ENCODE measurements at places on chromosomes 2 and 18.

- DNase-seq = no peak
Measured at GRCh38 chr2:171617981-171618380, 69.3 kb upstream of the DYNC1I2 start.

DNA sequence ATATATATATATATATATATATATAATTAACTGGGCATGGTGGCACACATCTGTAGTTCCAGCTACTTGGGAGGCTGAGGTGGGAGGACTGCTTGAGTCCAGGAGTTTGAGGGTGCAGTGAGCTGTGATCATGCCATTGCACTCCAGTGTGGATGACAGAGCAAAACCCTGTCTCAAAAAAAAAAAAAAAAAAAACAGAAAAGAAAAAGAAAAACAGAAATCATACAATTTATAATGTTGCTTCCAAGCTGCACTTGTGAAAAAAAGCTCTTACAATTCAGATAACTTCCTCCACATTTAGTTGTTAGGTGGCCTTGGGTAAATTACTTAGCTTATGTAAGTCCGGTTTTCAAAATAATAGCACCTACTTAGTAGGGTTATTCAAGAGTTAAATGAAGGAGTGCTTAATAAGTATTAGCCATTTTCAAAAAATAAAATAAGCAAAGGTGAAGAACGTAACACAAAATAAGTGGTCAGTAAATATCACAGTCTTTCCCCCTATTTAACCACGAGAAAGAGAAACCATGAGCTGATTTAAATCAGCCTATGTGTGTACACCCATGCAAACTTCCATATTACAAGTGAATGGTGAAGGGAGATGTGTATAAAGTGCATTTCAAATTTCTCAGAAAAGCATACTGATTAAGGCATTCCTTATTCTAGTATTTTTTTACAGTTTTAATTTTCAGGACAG lies 2.3 kb downstream of the WIPF1 start:
- no peak for DNase-seq

DNA sequence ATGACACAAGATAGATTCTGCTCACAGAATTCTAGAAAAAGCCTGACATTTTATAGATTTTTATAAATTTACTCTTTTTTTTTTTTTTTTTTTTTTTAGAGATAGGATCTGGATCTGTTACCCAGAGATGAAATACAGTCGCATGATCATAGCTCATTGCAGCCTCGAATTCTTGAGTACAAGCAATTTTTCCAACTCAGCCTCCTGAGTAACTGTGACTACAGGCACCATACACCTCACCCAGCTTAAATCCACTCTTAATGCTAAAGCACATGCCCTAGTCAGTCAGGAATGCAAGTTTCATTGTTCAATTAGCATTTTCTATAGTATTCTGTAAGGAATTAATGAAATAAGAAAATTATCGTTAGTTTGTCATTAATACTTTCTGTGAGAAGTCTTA lies 32.1 kb upstream of the WDR75 start:
- no peak for DNase-seq

DNA sequence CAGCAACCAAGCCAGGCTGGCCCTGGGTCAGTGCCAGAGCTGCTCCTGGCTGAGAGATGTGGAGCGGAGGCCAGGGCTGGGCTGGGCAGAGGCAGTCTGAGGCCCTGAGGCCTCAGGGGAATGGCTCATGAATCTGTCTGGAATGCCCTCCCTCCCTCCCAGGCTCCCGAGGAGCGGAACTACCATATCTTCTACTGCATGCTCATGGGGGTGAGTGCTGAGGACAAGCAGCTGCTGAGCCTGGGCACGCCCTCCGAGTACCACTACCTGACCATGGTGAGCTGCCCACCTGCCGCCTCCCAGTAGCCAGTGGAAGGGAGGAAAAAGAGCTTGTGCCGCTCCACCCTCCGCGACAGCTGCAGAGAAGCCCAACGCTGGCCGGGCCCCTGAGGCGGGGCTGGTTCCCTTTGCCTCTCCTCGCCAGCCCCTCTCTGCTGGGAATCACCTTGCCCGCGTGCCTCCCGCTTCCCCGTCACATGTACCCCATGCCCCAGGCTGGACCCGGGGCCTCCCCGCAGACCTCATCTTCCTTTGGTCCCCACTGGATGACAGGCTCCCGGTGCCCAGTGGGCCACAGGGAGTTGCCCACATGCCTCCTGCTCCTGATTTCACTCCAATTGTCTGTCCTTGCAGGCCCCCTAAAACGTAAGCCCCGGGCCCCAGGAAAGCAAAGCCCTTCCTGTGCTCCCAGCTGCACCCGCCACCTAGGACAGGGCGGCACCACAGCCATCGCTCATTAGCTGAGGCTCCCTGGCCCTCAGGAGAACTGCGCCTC lies 41.1 kb downstream of the MYO7B start:
- no peak for DNase-seq

GRCh38 chr2:121192576-121192975 lies 92.4 kb downstream of the TFCP2L1 start:
- DNase-seq = no peak

DNA sequence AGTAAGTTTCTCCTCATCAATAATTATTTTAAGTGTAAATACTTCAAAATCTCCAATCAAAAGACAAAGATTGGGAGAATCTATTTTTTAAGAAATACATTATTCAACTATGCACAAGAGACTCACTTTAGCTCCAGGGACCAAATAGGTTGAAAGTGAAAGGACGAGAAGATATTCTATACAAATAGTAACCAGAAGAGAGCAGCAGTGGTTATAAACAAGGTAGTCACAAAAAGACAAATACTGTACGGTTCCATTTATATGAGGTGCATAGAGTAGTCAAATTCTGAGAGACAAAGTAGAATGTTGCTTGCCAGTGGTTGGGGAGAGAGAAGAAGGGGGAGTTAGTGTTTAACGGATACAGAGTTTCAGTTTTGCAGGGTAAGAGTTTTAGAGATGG lies 69.8 kb downstream of the POU3F3 start:
- DNase-seq = no peak

DNA sequence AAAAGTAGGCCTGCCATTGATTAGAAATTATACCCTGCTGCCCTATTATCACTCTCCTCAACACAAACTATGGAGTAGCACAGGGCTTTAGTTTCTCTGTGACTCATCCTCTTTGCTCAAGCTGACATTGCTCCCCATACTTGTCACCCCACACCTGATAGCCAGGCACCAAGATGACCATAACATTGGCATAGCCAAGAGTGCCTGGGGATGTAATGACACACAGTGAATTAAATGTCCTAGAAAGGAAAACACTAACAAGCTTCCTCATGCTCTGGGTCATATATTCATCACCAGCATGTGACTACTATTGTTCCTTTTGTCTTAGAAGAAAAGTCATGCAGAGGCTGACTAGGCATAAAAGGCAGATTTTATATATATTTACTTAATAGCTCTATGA lies 137.8 kb upstream of the RND3 start:
- no peak for DNase-seq

DNA sequence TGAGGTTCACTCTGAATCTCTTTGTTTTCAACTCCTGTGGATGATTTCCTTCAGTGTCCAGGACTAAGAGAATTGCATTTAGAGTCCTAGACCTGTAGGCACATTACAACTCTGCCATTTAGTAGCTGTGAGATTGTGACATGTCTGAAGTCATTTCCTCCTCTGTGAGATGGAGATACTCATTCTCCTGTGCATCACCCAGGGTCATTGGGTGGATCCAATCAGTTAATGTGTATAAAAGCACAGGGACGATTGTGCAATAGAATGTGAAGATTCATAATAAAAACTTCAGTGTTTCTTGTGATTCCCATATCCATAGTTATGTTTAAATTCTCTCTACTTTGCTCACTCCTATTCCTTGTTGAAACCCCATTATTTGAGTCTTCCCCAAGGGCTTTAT lies 113.6 kb downstream of the DIS3L2 start:
- DNase-seq = no peak

DNA sequence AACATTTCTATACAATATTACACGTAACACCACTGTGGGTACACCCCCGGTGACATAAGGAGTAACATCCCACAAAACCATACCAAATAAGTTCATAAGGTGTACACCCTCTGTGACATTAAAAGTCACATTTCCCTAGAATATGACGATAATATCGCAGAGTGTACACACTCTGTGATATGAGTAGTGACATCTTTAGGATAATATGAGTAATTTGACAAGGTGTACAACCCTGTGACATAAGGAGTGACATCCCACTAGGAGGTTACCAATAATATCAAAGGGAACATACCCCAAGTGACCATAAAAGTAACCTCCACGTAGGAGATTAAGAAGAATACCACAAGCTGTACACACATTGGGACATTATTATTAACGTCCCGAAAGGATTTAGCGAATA lies 24.0 kb upstream of the TEX261 start:
- no peak for DNase-seq

- no peak for DNase-seq
Measured at GRCh38 chr2:143121079-143121478, 8.1 kb upstream of the ARHGAP15 start.

DNA sequence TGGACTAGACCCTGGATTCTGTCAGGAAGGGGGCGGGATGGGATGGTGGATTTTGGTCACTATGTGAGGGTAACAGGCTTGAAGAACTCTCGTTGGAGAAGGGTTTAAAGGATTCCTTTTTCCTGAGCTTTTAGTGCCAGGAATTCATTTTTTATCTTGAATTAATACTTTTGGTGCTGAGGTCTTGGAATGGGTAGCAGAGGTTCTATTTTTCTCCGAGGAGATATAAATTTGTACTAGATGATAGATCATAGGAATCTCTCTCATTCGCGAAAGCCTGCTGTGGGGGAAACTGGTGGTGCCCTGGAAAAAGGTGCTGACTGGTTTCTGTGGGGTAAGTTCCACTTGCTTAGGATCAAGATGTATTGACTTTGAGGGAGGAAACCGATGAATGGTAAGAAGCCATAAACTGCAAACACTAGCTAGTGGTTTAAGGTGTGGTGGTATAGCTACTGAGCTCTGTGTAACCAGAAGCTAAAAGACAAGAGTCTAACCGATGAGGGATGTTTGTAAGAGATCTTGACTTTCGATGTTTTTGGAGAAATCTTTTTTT lies 706 bp downstream of the AGPS start:
- DNase-seq = no peak

- no peak for DNase-seq
Measured at GRCh38 chr2:142270291-142270690, 139.5 kb upstream of the LRP1B start.

GRCh38 chr18:28706397-28706796 lies 529.5 kb upstream of the CDH2 start:
- no peak for DNase-seq

DNA sequence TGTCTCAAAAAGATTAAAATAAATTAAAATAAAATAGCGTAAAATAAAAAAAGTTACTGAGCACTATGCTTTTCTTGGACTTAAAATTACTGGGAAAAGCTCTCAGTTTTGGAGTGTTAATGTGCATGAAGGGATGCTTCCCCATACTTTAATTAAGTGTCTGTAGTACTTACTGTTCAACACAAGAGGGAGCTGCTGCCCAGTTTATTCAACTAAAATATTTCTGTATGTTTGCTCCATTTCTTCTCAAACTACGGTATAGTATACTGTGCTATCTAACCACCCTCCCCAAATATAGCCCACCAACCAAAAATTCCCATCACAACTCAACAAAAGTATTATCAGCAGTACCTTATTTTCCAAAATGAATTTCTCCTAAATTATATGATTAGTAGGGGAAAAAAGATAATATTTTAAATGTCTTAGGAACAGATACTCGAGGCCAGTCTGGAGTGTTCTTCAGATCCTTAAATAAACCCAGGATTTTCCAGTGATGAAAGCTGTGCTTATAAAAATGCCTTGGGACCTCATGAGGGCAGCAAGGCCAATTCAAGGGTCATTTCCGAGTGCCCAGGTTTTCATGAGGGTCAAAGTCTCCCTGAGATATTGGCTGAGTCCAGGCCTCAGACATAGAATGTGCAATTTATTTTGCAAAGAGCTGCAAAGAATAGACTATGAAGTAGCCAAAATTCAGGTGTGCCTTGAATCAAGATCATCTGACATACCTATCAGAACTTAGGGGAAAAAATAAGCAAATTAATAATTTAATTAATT lies 64.1 kb downstream of the CHRNA1 start:
- DNase-seq = peak; percentile 7

DNA sequence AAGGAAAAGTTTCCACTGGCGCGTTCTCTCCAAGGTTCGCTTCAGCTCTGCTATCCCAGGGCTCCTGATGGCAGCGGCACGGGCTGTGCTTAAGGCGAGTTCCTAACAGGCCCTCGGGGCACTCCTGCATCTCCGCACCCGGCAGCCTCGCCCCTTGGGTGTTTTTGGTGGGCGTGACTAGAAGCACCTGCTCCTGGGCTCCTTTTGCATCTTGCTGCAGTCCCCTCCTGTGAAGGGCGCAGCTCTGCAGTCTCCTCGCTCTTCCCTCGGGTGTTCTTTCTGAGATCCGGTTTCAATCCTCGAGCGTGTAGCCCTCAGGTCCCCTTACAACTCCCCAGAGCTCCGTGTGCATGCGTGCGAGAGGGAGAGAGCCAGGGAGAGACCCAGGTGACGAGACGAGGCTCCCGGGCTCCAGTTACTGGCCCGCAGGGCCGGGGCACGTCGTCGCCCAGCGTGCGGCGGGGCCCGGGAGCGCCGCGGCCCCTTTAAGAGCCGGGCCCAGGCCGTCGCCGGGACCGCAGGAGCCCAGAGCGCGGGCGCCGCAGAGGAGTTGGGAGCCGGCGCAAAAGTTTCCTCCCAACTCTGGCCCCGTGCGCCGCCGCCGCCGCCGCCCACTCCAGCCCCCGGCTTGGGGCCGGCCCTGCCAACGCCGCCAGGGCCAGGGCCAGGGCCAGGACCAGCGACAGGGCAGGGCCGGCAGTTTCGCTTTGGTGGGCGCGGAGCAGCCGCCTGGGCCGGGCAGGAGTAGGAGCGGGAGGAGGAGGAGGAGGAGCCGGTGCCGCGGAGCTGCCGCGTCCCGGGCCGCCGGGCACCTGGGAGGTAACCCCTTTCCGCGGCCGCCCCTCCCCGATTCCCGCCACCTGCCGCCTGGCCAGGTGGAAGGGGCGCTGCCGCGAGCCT lies at the start of gene PARD3B:
PARD3B (plus strand) TSS at position 515 of the 900 bp plus-strand sequence. CDS start 525 bp downstream, outside the sequence.
- DNase-seq = peak; percentile 62

- DNase-seq = peak; percentile 35
Measured at GRCh38 chr2:11092701-11093335, 62.4 kb upstream of the SLC66A3 start.
